ENCODE measurements at places on chromosomes 6 and 20. TPM values are rescaled to one million over a fixed set of nuclear protein-coding genes. Genes with fewer than 3 reads are reported as not detected.

BMP7 gene
- total RNA-seq, result not detected

HLA-DOA gene
- total RNA-seq, result not detected

GMPR gene
- total RNA-seq, result 2.6 TPM

POPDC3 gene
- total RNA-seq, result not detected

COL19A1 gene
- not detected for total RNA-seq

PRICKLE4 gene
- total RNA-seq, result not detected

TCP11 gene
- total RNA-seq, result not detected

ZNF831 gene
- not detected for total RNA-seq

OR2H2 gene
- not detected for total RNA-seq

SYNDIG1 gene
- total RNA-seq, result not detected

REPS1 gene
- total RNA-seq, result 51.3 TPM

ADGRF5 gene
- total RNA-seq, result 3.4 TPM

RPS6KA2 gene
- total RNA-seq, result 245 TPM

GABRR2 gene
- total RNA-seq, result not detected

ANKS1A gene
- total RNA-seq, result 8.6 TPM

DNAAF9 gene
- 10.3 TPM for total RNA-seq

GLP1R gene
- total RNA-seq, result not detected

PPIL4 gene
- total RNA-seq, result 22.8 TPM

WFDC12 gene
- total RNA-seq, result not detected

RSPO3 gene
- not detected for total RNA-seq

SIRPB1 gene
- 2.2 TPM for total RNA-seq

PNLDC1 gene
- total RNA-seq, result not detected

CD40 gene
- total RNA-seq, result 7.8 TPM

MUC21 gene
- total RNA-seq, result not detected

CDSN gene
- not detected for total RNA-seq

BANF2 gene
- total RNA-seq, result not detected

KCNK15 gene
- 1.1 TPM for total RNA-seq

GJA10 gene
- total RNA-seq, result not detected

IL17F gene
- not detected for total RNA-seq

NKX2-4 gene
- total RNA-seq, result not detected

RALY gene
- 89.2 TPM for total RNA-seq

CAGE1 gene
- not detected for total RNA-seq

UBE2V1 gene
- total RNA-seq, result 59.3 TPM

TRAPPC3L gene
- total RNA-seq, result not detected

ADGRF1 gene
- total RNA-seq, result not detected

KIAA1586 gene
- 6.0 TPM for total RNA-seq

PEX7 gene
- 7.6 TPM for total RNA-seq

BHLHE23 gene
- total RNA-seq, result not detected

NDUFAF4 gene
- 8.7 TPM for total RNA-seq

PLA2G7 gene
- total RNA-seq, result not detected

SLC26A8 gene
- total RNA-seq, result not detected

IPCEF1 gene
- total RNA-seq, result not detected

PAX1 gene
- not detected for total RNA-seq

MYMX gene
- not detected for total RNA-seq

C2 gene
- total RNA-seq, result 2.2 TPM

DUSP15 gene
- not detected for total RNA-seq

ZNF341 gene
- 1.1 TPM for total RNA-seq

ERGIC3 gene
- 396 TPM for total RNA-seq

TRIM31 gene
- not detected for total RNA-seq

KIAA1755 gene
- total RNA-seq, result 0.32 TPM

MAP7 gene
- 0.90 TPM for total RNA-seq

PCED1A gene
- 21.9 TPM for total RNA-seq

TNNC2 gene
- total RNA-seq, result not detected

All from cardiac atrium fibroblast (primary cell).